ENCODE measurements at places on chromosomes 6 and 20.

- DNase-seq, result no peak
Measured at GRCh38 chr20:62840244-62841197, 21.1 kb downstream of the TCFL5 start.

DNA sequence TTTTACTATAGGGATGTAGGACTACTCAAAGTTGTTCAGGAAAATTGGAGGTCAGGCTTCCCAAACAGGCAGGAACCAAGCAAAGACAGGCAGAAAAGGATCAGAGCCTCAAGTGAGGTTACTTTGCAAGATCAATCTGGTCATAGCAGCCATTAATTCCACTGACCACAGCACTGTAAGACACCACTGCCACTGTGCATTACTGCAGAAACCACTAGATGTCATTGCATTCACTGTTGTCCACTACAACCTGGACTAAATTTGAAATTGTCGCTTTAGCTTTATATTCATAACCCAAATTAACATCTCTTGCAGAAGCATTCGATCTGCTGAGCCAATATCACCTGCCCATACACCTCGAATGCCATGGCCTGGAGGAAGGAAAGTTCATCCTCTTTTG, 126.9 kb upstream of the UFL1 start:
- DNase-seq, result no peak

DNA sequence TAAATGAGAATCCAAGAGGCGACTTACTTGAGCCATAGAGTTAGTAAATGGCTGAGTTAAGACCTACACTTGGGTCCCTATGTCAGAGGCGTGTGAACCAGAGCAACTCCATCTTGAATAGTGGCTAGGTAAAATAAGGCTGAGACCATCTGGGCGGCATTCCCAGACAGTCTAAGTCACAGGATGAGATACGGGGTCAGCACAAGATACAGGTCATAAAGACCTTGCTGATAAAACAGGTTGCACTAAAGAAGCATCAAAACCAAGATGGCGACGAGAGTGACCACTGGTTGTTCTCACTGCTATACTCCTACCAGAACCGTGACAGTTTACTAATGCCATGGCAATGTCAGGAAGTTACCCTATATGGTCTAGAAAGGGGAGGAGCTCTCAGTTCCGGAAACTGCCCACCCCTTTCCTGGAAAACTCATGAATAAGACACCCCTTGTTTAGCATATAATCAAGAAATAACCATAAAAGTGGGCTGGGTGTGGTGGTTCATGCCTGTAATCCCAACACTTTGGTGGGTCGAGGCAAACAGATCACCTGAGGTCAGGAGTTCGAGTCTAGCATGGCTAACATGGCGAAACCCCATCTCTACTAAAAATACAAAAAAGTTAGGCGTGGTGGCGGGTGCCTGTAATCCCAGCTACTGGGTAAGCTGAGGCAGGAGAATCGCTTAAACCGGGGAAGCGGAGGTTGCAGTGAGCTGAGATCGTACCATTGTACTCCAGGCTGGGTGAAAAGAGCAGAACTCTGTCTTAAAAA, 43.9 kb upstream of the EEF1A1 start:
- no peak for DNase-seq

- DNase-seq, result no peak
Measured at GRCh38 chr6:168368066-168368820, 48.7 kb upstream of the DACT2 start.

- DNase-seq, result no peak
Measured at GRCh38 chr6:131288214-131288613, 152.9 kb downstream of the AKAP7 start.

DNA sequence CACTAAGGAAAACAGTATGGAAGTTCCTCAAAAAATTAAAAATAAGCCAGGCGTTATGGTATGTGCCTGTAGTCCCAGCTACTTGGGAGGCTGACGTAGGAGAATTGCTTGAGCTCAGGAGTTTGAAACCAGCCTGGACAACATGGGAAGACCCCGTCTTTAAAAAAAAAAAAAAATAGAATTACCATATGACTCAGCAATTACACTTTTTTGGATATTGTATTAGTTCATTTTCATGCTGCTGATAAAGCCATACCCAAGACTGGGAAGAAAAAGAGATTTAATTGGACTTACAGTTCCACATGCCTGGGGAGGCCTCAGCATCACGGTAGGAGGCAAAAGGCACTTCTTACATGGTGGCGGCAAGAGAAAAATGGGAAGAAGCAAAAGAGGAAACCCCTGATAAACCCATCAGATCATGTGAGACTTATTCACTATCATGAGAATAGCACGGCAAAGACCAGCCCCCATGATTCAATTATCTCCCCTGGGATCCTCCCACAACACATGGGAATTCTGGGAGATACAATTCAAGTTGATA, 10.8 kb upstream of the SMIM29 start:
- DNase-seq, result no peak

DNA sequence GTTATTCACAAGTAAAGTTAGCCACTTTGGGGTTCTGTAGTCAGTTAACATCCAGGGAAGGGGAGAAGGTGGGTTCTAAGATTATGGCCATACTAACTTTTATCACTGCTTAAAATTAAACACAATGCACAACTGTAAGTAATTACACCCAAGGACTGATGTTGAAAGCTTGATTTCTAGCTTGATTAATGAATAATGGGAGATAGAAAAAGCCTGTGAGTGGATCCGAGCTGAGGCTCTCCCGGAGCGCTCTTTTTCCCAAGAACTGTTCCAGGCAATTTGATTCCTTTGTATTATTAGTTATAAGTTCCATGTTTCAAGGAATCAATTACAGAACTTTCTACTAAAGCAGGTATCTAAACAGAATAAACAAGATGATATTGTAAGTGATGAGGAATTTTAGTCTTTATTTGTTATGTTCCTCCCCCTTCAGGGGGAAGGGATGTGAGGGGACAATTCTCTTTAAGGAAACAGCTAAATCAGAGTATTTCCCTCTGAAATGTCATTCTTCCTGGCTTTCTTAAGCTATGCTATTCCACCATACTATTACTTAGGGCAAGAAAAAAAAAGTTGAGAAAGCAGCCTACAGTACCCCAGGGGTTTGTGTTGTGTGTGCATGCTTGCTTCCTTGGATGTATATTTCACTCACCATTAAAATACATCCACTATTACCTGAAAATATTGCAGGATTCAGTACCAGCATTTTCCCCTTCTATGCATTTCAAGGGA, 3.8 kb downstream of the TSHZ2 start:
- DNase-seq, result no peak

GRCh38 chr6:124234801-124235200, 431.1 kb downstream of the NKAIN2 start:
- DNase-seq, result no peak

DNA sequence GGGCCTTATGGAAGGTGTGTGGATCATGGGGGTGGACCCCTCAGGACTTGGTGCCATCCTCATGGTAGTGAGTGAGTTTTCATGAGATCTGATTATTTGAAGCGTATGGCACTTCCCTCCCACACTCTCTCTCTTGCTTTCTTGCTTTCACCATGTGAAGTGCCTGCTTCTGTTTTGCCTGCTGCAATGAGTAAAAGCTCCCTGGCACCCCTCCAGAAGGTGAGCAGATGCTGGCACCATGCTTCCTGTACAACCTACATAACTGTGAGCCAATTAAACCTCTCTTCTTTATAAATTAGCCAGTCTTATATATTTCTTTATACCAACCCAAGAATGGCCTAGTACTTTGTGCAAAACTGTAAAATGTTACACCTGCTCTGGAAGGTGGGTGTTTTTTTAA, 396.8 kb upstream of the HS3ST5 start:
- DNase-seq, result no peak

- no peak for DNase-seq
Measured at GRCh38 chr6:28167926-28168325, 26.2 kb downstream of the ZKSCAN8 start.

GRCh38 chr20:39602649-39603048, 640.5 kb downstream of the DHX35 start:
- no peak for DNase-seq

GRCh38 chr20:12180107-12180661, 262.5 kb downstream of the BTBD3 start:
- DNase-seq, result no peak

GRCh38 chr6:46963626-46964025, 41.9 kb upstream of the ADGRF5 start:
- no peak for DNase-seq

GRCh38 chr6:26431258-26432172, 8.8 kb upstream of the BTN3A3 start:
- no peak for DNase-seq

DNA sequence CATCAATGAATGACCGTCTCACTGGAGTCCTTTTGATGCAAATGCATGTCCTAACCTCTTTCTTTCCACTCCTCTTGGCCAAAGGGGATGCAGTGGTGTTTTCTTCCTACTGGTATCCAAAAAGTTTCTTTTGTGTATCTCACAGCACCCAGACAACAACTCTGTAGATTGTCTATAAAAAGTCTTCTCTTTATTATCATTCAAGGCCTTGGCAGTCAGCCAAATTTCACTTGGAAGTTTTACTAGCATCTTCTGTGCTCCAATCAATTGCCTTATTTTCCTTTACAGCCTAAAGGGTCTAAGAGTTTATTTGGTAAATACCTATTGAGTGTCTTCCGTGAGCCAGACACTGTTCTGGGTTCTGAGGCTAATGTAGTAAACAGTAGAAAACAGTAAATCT, 150.2 kb upstream of the RNF217 start:
- DNase-seq, result no peak

GRCh38 chr20:62517901-62518610, 42.3 kb upstream of the GATA5 start:
- no peak for DNase-seq

GRCh38 chr6:128107682-128108081, 206.8 kb upstream of the THEMIS start:
- no peak for DNase-seq

GRCh38 chr6:79071547-79071946, 6.5 kb downstream of the PHIP start:
- no peak for DNase-seq

- DNase-seq, result no peak
Measured at GRCh38 chr6:84222426-84222825, 5.0 kb downstream of the CEP162 start.

- no peak for DNase-seq
Measured at GRCh38 chr6:158043008-158043407, 61.3 kb downstream of the SYNJ2 start.

DNA sequence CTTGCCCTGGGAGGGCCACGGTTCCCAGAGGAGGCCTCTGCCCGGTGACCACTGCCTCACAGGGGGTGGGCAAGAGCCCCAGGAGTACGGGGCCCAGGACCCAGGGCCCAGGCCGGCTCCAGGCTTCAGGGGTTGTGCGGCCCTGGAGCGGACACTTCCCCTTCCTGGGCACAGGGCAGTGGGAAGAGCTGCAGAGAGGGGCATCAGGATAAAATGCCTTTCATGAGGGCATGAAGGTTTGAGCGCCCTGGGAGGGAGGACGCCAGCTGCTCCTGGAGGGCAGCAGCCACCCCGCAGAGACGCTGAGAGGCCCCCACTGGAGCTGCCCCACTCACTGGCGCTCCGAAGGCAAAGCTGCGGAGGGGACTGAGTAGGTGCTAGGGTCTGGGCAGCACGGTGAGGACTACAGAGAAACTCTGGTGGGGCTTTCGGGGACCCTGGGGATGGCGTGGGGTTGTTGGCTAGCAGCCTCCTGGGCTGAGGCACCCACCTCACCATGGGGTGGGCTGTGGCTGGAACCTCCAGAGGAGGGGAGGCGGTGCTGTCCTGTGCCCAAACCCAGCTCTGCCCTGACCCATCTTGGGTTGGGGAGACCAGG, 10.4 kb downstream of the LAMA5 start:
- DNase-seq, result no peak

GRCh38 chr6:119322034-119322433, 27.5 kb downstream of the MAN1A1 start:
- DNase-seq, result no peak
